CD4-positive, alpha-beta T cell treated with Interleukin-2 at 100 ng/mL for 4 hours (primary cell): ENCODE measurements at places on chromosomes 16 and 17.

GRCh38 chr17:82384051-82384729 is 12.6 kb downstream of the UTS2R start:
- no peak for DNase-seq

- peak; percentile 78 for DNase-seq
Observed at GRCh38 chr16:27237219-27238015, 31.2 kb downstream of the NSMCE1 start.

DNA sequence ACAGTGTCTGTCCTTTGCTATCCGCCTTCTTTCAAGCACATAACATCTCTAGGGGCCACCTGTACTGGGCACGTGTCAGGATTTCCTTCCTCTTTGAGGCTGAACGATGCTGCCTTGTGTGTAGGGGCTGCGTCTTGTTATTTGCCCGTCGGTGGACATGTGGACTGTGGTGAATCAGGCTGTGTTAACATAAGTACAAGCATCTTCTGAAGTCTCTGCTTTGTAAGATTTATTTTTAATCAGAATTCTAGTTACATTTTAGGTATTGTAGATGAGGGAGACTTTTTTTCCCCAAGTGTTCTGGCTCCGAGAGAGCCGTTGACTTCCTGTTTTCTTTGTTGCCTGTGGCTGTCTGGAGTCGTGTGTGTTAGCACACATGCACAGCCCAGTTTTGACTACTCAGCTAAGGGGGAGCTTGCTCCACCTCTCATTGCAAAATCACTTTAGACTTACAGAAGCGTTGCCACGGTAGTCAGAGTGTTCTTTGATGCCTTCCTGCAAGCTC is 26.1 kb downstream of the SPG7 start:
- peak; percentile 52 for DNase-seq

DNA sequence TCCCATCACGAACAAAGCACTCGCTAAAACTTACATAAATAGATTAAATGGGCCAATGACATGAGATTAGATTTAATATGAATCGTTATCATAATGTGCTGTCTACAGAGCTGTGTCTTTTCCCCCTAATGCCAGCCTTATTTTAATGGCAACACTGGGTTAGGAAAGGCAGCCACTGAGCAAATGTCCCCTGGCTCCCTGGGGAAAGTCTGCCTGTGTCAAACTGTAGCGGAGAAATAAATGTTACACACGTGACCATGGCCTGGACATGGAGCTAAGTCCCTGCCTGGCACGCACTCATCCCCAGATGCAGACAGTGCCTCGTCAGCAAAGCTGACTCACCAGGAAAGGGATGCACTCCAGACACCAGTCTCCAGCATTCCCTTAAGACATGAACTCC is 61.3 kb upstream of the SDK2 start:
- no peak for DNase-seq

DNA sequence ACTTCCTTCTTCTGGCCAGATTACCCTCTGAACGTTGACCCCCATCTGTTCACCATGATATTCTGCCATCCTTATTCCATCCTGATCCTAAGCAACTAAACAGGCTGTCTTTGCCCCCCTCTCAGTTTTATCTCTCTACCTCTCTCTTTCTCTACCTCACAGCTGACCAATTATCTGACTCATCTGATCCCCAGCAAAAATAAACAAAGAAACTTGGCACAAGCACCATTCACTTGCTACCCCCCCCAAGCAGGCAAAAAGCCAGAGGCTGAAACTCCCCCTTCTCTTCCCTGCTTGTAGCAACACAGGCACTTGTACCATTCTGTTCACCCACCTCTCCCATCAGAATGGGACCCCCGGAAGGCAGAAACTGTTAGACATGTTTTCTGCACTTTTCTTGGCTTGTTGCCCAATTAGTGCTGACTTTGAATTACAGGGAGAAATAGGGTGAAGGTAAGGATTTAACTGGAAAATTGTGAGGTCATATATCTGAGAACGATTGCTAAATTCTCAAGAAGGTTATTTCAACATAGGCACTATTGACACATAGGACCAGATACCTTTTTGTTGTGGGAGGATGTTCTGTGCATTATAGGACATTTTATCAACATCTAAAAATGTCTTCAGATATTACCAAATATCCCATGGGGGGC is 163.2 kb downstream of the TOX3 start:
- DNase-seq, result no peak

DNA sequence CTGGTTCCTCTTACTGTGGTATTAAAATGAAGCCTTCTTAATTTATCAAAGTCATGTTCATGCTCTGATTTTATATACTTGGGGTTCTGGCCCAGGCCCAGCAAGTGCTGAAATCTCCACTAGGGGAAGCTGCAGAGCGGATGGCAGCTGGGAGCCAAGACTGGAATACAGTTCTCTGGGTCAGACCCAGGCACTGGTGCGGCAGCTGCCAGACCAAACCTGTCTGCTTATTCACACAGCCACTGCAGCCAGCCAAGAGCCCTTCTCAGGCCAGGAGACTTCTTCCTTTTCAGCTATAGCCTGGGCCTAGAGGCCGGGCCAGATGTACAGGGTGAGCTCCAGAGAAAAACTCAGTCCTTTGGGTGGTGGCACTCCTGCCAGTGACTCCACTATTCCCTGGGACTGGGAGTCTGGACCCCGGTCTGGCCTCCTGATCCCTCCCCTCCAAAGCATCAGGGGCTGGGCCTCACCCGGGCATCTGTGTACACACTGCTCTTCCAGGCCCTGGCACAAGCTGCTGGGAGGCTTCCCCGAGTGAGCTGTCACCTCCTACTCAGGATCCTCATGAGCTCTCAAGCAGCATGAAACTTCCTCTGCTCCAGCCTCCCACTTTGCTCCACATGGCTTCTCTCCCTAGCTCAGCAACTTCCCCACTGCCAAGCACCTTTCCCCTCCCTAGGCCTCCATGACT is 24.4 kb downstream of the ATP6V0D1 start:
- no peak for DNase-seq

DNA sequence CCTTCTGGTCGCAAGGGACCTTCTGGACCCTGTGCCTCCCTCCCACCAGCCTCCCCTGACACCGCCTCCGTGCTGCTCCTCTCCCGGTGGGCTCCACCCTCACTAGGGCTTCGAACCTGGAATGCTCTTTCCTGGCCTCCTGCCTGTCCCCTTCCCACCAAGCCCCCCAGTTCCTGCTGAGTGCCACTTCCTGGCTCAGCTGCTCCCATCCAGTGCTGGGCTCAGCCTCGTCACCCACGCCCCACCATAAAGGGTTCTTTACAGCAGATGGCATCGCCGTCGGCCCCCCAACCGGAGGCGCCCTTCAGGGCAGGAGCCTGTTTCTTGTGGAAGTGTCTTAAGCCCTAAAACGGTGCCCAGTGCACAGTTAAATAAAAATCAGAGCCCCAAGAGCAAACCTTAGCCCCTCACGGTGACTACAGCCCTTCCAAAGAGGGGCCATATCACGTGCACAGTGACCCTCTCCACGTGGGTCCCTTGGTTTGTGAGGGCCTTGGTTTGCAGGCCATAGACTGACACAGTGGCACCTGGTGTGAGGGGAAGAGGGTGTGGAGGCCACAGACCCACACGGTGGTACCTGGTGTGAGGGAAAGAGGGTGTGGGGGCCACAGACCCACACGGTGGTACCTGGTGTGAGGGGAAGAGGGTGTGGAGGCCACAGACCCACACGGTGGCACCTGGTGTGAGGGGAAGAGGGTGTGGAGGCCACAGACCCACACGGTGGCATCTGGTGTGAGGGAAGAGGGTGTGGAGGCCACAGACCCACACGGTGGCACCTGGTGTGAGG is 111.4 kb downstream of the METRNL start:
- no peak for DNase-seq

DNA sequence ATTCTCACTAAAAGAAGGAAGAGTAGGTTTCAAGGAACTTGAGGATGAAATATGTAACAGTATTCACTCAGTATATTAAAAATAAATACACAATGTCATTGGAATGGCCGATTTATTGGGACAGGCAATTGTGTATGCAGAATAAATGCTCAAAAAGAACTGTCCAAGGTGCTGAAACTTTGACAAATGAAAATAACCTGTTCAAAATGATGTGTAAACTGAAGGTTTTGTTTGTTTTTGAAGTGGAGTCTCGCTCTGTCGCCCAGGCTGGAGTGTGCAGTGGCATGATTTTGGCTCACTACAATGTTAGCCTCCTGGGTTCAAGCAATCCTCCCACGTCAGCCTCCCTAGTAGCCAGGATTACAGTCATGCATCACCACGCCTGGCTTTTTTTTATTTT is 318.7 kb upstream of the RBFOX1 start:
- DNase-seq, result no peak

- peak; percentile 40 for DNase-seq
Observed at GRCh38 chr17:59825533-59826322, 67.0 kb downstream of the TUBD1 start.

GRCh38 chr16:12907670-12908233 is 6.4 kb downstream of the SHISA9 start:
- no peak for DNase-seq

DNA sequence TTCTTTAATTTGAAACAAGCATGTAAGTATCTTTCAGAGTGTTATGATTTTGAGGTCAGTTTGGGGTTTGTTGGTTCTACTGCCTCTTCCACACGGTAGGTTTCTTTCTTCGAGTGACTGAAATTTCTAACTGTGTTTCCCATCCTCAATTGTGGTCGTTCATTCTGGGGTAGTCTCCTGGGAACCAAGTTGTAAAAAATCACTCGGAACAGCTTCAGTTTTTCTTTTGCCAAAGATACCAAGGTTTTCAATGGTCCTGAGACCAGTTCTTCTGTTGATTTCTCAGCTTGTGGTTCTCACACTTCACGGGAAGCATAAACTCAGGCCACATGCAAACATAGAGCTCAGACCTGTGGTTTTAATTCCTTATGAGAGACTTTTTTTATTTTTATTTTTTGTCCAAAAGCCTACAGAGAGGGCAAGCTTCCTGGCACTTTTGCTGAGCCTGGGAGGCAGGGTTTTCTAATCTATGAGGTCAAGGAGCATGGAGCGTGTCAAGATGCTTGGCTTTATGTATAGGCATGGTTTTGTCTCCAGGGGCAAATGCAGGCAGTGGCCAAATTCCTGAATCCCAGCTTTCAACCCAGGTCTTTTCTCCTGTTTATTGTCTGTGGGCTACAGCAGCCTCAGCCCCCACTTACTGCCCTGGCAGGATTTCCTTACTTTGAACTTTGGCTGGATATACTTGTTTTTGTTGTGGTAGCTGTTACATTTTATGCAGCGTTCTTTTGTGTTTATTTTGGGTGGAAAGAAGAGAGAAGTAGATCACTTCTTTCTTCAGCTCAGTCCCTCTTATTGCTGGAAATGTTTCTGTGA is 32.9 kb downstream of the HS3ST3A1 start:
- no peak for DNase-seq

DNA sequence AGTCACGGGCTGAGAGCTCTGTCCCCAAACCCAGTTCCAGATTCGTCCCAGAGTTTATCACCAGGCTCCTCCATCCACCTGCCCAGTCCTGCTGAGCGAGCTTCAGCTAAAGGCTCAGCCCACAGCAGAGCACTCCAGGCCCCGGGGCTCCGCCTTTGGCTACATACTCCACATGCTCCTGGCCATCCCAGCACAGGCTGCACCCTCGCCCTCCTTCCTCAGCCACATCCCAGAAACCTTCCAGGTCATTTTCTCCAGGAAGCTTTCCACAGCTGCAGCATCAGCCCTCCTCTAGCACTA is 4.7 kb upstream of the CD2BP2 start:
- DNase-seq, result no peak

- DNase-seq, result no peak
Observed at GRCh38 chr17:70121126-70121525, 46.1 kb downstream of the KCNJ16 start.

- no peak for DNase-seq
Observed at GRCh38 chr17:37301288-37301687, 74.5 kb upstream of the C17orf78 start.

GRCh38 chr16:68356249-68356918 is 45.6 kb downstream of the PRMT7 start:
- peak; percentile 78 for DNase-seq

DNA sequence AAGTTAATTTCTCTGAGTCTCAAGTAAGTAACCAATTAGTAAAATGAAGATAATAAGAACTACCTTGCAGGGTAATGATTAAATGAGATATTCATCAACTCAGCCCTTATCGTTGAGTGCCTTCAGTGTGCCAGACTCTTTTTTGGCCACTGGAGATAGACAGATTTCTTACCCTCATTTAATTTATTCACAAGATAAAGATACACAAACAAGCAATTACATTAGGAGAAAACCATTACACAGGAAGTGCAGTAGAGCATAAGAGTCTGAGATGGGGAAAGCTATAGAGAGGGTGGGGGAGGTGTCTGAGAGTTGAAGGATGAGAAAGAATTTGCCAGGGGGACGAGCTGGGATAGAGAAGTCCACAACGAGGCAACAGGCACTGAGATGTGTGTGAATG is 72.5 kb upstream of the BCAR1 start:
- no peak for DNase-seq

- DNase-seq, result no peak
Observed at GRCh38 chr17:77527836-77528505, 387.2 kb downstream of the SEC14L1 start.

DNA sequence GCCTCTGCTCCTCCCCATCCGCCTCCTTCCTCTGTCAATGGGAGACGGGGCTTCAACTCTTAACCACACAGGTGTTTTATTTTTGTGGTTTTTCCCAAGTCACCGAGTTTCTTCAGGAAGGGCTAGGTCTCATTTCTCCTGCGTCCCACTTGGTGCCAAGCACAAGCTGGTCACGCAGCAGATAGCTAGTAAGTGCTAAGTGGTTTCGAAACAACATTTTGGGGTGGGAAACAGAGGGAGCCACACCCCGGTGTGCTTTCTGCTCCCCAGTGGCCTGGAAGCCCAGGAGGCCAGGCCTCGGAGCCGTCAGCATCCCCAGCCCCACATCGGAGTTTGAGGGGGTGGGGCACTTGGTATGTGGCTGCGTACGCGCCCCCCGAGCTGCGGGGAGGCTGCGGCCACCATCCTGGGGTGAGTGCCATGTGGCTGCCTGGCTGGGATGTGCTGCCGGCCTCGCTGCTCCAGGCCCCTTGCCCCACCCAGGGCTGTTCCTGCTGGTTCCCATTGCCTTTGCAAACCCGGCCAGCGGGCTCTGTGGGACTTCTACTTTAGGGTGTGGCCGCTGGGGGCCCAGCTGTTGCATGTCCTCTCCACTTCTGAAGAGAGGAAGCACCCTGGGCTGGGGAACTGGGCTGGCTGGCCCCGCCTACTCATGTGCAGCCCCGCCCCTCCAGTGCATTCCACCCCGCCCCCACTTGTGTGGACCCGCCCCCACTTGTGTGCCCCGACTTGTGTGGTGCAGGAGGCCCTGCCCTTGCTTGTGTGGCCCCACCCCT is 55.6 kb downstream of the BAIAP2 start:
- peak; percentile 44 for DNase-seq

GRCh38 chr16:57956924-57957672 is 13.8 kb downstream of the CNGB1 start:
- no peak for DNase-seq

- DNase-seq, result no peak
Observed at GRCh38 chr17:2972749-2973148, 90.7 kb downstream of the OR1D5 start.

GRCh38 chr16:59586331-59586730 is 852.2 kb upstream of the GOT2 start:
- DNase-seq, result no peak
